ENCODE measurements at places on chromosomes 11 and 22.

DNA sequence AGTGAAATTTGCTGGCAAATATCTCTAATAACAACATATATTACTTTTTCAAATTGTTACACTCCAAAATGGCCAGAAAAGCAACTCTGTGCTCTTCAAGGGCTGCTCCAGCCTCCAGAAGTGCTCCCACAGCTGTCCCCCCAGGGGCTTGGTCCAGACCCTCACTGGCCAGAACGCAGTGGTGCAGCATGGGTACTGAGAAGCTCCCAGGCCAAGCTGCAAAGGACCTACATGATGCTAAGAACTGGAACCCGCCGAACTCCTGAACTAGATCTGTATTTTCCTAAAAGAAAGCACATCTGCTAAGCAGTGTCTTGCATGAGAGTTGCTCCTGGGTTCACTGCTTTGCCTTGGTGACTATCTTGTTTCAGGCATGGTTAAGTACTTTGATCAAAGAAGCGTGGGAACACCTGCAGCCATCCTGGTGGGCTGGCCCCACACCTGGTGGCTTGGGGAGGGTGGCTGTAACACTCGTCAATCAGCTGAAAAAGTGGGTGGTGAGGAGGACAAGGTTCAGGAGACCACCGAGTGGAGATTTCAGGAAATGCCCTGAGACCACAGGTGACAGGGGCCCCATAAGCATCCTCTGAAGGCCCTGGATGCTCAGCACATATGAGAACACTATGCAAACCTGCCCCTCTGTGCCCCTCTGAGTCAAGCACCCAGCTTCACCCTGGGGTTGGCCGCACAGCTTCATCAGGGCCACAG, 72.7 kb upstream of the PITPNB start:
- DNase-seq: peak; percentile 19

- no peak for DNase-seq
These were observed 55.3 kb downstream of the ZNF143 start for GRCh38 chr11:9516113-9516512.

DNA sequence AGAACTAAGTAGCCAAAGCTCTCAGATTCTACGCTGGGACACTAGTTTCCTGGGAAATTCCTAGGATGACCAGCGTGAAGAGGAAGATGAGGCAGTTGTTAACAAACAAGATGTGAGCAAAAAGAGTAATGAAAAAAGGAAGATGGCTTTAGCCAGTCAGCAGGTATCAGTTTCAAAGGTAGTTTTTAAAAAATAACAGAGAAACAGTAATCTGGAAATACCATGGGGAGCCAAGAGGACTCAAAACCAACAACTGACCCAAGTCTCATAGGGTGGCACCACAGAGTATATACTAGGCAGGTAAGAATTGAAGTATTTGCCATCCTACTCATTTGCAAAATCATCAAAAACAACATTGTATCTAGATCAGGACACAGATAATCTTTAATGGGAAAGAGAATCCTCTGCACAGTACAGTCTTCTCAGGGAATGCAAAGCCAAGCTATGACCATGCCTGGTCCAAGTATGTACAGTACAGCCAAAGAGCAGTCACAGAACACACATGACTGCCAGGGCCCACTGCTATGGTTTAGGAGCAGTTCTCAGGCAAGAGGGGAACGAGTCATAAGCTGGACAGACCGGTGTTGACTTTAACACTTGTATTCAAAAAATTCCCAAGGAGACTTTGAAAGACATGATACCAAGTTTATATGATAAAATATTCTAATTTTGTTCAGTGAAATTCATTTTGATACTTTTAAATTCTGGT, 20.6 kb downstream of the MSANTD4 start:
- no peak for DNase-seq

- DNase-seq: no peak
These were observed 63.6 kb downstream of the PARVG start for GRCh38 chr22:44244265-44244822.

- no peak for DNase-seq
These were observed 727.6 kb upstream of the LUZP2 start for GRCh38 chr11:23769214-23769613.

GRCh38 chr11:71247551-71248250, 4.7 kb downstream of the SHANK2 start:
- DNase-seq: no peak

- DNase-seq: no peak
These were observed 65.1 kb upstream of the SLC35C1 start for GRCh38 chr11:45739866-45740265.

DNA sequence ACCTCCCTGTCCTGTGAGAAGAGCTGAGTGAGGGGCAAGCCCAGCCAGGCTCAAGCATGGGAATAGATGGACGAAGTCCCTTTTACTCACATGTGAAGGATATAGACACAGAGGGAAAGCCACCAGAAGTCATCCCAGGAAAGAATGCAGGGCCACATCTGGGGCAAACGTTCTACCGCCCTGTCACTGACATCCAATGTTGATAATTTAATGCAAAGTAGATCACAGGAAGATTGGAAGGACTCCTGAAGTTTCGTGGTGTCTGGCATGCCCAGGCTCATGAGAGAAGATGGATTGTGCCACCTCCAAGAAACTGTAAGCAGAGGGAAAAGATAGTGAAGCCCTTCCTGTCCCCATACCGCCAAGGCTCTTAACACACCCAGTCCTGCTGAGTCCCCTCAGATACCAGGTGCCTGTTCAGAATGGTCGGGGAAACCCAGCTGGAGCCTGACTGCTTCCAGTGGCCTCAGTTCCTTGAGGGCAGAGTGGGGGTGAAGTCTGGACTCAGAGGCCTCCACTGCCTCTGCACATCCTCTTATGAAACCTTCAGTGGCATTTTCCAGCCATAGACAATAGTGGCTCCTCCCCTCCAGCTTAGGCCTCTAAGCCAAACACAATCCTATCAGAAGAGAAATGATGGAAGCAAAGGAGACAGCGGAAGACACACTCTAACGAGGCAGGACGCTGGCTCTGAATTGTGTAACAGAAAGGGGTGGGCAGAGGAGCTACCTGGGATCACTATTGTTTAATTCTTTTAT, 7.5 kb upstream of the STK33 start:
- no peak for DNase-seq

GRCh38 chr11:9716275-9717039, 52.6 kb downstream of the SWAP70 start:
- no peak for DNase-seq

GRCh38 chr11:75400146-75400865, 988 bp downstream of the RPS3 start:
- no peak for DNase-seq

- DNase-seq: no peak
These were observed 179.3 kb downstream of the LARGE1 start for GRCh38 chr22:33741025-33741424.

- DNase-seq: no peak
These were observed 60.1 kb upstream of the MPEG1 start for GRCh38 chr11:59272771-59273372.

- no peak for DNase-seq
These were observed 5.3 kb upstream of the PRDM11 start for GRCh38 chr11:45141171-45141570.

GRCh38 chr11:121873766-121874165, 242.2 kb downstream of the BLID start:
- no peak for DNase-seq

DNA sequence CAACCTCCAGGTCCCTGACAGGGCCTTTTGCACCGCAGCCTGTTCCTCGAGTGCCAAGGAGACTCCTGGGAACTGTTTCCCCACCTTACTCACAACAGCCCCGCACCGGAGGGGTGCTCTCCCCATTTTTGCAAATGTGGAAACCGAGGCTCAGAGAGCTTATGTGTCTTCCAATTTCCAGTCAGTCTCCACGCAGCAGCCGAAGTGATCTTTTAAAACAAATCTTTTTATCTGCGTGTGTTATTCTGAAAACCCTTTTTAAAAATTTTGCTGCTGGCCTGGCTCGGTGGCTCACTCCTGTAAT, 409 bp upstream of the TMEM134 start:
- no peak for DNase-seq

DNA sequence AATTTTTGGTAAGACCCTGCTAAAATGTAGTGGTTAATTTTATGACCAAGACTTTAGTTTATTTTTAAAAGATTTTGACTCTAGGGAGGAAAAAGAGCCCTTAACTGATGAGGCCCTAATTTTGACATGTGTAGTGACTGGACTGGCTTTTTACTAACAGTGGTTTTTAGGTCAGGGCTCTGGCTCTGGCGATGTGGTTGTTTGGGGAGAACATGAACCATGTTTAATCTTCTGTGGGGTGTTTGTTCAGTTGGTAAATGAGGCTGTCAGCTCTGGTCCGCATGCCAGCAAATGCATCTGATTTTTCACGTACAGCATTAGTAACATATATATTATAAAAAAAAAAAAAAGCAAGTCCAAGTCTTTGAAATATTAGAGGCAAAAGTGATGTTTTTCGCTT, 104.3 kb downstream of the EXT2 start:
- no peak for DNase-seq

GRCh38 chr22:49904040-49904369, 14.2 kb downstream of the ALG12 start:
- DNase-seq: no peak

GRCh38 chr11:110072930-110073329, 20.3 kb upstream of the ZC3H12C start:
- no peak for DNase-seq

DNA sequence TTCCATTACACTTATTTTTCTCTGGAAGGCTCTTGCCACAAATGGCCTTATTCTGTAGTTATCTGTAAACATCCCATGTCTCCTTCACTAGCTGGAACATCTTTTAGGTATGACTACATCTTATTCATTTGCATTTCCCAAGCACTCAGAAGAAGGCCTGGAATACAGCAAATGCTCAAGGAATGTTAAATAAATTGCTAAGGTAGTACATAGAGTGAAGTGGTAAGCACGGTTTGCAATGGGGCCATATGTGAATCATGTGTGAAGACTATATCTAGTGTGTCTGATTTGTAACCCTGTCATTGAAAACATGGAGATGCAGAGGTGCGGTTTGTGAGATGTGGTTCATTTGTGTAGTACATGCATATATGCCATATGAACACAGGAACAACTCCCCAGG, 33.5 kb downstream of the GDPD4 start:
- DNase-seq: no peak

GRCh38 chr11:68090287-68090686, 30.9 kb downstream of the CHKA start:
- no peak for DNase-seq

DNA sequence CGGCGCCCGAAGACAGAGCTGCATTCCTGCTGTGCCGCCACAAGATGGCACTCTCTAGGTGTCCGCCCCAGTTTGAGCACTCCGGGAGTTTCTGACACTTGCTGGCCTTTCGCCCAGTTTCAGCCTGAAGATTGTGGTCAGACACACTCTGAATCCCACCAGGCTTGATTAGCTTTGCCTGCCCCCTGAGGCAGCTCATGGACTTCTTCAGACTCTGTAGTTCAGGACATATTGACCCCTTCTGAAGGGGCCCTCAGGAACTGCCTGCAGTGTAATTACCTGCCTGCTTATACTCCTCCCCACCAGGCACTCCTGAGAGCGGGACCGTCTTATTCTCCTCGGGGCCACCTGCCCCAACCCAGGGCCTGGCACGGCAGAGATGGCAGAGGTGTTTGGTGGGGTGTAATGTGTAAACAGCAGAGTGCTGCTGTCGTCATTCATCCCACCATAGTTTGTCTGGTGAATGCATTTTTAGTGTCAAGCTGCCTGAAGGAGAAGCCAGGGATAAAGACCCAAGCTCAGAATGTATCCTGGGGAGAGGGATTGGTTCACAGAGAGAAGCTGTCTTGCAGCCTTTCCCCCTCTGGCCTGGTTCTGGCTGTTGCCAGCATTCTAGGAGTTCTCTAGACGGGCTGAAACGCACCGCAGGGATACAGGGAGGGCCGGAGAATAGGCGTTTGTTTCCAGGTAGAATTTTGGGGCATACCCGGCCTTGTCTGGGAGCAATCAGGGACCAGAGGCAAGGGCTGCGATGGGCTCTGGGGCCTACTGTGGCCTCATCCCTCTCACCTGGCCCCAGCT, 46.4 kb downstream of the EIF3F start:
- DNase-seq: peak; percentile 20

DNA sequence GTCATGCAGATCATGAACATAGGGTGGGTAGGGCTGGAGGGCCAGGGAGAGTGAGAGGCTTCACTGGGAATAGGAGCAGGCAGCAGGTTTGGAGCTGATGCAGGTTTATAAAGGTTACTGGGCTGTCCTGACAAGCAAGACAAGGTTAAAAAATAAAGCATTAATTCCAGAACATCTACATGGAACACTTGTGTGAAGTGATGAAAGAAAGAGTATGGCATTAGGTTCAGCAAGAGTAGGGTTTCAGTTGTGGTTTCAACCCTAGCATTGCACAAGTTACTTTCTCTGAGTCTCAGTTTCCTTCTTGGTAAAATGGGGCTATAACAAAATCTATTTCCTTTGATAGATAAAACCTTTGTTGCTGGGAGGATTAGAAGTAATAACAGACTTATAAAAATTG, 114.6 kb upstream of the SESN3 start:
- peak; percentile 23 for DNase-seq

GRCh38 chr11:79400717-79401330, 40.0 kb downstream of the TENM4 start:
- DNase-seq: peak; percentile 11

DNA sequence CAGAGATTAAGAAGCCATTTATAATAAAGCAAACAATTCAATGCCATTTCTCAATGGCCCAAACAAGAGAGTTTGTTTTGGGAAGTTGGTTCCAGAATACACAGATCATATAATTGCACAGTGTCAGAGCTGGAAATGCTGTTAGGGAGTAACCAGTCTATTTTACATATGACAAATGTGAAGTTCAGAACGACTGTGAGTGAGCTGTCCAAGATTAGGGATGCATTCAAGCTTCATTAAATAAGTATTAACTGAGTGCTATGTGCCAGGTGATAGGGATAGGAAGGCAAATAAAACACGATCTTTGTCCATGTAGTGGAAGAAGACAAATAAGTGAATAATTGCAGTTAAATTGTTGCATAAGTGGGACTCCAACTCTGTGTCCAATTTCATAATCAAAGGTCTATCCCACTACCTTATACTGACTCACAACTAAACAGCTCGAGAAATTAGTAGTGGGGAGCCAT, 33.1 kb upstream of the PICALM start:
- no peak for DNase-seq

DNA sequence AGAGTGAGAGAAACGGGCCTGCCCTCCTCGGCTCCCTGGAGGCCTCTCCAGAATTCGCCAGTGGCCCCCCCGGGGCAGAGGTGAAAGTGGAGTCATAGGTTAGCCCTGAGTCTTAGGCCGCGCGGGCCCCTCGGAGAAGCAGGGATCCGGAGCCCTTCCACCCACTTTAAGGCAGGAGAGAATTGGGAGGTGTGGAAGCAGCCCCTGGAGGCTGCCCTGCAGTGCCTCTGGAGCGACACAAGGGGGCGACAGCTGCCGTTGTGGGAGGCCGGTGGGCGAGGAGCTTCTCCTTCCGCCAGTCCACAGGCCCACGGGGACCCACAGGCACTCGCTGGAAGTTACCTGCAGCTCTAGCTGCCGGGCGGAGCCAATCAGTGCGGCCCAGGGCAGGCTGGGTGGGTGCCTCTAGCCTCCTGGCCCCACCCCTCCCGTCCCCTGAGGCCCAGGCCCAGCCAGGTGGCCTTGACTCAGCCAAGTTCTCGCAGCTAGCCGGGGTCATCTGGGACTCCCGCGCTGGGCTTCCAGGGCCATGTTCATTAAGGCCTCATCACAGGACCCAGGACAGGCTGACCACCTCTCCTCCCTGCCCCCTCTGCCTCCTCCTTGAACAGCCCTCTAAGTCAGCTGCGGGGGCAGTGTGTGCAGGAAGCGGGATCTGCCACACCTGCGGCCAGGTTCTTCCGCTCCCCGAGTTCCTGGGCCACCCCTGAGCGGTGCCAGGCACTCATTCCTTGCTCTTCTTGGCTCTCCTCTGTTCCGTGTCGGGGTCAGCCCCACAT, 5.0 kb downstream of the DGKZ start:
- no peak for DNase-seq

Measured in Jurkat, Clone E6-1 (cell line).